Uterus (tissue), 4 donors: ENCODE measurements at places on chromosomes 5 and 9. TPM values are rescaled to one million over a fixed set of nuclear protein-coding genes. Genes with fewer than 3 reads are reported as not detected.

DNA sequence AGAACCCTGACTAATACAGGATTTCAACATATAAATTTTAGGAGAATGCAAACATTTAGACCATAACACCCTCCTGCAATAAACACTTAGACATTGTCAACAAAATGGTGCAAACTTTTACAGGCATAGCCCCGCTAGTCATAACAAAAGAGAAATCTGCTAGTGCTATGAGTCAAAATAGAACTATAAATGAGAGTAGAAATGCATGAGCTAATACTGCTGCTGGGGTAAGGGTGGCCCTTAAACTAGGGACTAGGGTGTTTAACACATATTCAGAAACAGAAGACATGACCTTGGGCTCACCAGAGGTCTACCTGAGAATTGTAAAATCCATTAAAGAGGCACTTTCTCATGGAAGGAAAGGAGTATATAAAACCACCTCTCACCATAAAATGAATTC is 131.6 kb downstream of the TLR4 start:
- H3K4me3 ChIP-seq = no peak overlapping the region
- H3K27ac ChIP-seq = no peak overlapping the region
- H3K36me3 ChIP-seq = no peaks in the 10 kb centered on the region
- H3K27me3 ChIP-seq = no peaks in the 10 kb centered on the region
- H3K4me1 ChIP-seq = no peaks in the 10 kb centered on the region

DNA sequence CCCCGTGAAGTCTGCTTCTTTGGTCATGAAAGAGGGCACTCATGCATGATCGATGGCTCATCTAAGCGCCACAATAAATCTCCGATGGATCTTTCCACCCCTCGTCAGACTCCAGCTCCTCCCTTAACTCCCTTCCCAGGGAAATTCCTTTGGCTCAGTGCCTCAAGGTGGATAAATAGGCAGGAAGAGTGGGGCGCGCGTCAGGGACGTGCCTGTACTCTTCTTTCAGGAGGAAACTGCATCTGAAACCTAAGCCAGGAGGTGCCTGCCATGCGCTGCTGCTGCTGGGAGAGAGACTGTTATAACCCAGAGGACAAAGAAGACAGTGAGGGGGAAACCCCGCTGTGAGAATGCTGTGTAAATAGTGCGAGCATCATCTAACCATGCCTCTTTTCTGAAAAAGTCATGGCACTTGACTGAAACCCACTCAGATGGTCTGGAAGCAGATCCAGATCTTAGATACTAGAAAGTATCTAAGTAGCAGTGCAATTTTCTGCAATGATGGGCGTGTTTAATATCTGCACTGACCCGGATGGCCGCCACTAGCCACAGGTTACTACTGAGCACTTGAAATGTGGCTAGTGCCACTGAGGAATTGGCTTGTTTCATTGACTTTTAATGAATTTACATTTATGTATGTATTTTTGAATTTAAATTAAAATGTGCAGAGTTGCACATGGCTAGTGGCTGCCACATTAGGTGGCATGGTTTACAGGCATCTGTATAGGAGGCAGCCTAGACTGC is 120.3 kb upstream of the BASP1 start:
- no peaks in the 10 kb centered on the region for H3K27me3 ChIP-seq
- H3K4me1 ChIP-seq = no peaks in the 10 kb centered on the region
- DNase-seq = no peak
- H3K36me3 ChIP-seq = no peaks in the 10 kb centered on the region
- no peak overlapping the region for H3K4me3 ChIP-seq

DNA sequence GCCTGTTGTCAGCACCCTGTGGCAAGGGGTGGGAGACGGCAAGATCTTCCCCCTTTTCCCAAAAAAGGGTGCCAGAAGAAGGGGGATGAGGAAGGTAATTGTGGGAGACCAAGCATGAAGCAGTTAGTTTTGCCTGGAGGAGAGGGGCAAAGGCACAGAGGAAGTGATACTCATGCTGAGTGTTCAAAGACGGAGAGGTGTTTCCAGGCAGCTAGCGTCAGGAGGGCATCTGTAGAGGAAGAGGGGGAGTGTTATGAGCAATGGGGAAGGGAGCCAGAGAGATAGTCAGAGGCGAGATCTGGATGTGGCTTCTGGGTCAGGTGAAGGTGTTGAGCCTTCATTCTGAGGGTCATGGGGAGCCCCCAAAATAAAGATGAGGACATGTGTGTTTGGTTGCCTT is 26.9 kb upstream of the ADAM19 start:
- no peak for DNase-seq
- H3K4me3 ChIP-seq = no peak overlapping the region
- H3K27me3 ChIP-seq = no peaks in the 10 kb centered on the region
- H3K27ac ChIP-seq = no peak overlapping the region
- H3K4me1 ChIP-seq = no peaks in the 10 kb centered on the region

DNA sequence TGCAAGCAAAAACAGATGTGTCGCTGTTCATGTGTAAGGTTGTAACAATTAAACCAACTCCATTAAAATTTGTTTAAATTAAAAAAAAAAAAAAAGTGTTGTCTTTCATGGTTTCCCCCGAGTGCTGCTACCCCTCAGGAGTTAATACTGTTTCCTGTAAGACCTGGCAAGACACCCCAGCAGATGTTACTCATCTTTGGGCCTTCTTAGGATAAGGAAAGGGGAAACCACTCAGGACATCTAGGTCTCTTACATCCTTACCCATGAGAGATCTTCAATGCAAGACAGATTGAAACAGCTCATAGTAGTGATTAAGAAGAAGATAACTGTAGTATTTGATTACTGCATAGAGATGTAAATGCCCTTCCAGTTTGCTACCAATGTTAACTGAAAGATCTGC is 33.5 kb upstream of the F2R start:
- H3K27me3 ChIP-seq = no peaks in the 10 kb centered on the region
- no peak overlapping the region for H3K27ac ChIP-seq
- no peaks in the 10 kb centered on the region for H3K4me1 ChIP-seq
- DNase-seq = no peak
- H3K4me3 ChIP-seq = no peak overlapping the region

DNA sequence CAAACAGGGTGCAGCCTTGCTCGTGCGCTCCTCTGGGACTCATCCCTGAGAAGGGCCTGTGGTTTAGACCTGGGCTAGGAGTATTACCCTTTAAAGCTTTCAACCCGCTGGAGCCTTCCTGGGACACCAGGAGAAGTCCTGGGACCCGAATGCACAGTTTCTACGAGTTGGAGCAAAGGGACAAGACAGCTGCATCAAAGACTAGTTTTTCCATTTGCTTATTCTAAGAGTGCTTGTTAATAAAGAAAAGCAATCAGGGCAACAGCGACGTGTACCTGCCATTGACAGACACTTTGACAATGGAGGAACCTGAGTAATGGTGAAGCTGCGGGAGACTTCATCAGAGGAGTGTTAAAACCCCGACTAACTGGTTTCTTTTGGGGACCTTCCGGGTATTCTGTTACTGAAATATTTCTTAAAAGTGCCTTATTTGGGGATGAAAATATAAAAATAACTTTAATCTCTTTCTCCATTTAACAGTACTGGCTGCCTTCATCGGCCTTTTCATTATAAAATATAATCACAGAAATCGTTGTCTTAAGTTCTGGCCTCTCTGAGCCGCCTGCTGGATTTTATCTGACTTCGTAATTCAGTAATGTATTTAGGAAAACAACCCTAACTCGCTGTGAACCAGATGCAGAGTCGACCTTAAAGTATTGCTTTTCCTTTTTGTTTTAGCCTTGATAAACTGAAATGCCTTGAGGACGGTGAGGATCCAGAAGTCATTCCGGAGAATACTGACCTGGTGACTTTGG is 732 bp downstream of the SNAPC3 start:
- DNase-seq = no peak
- no peaks in the 10 kb centered on the region for H3K4me1 ChIP-seq
- H3K27me3 ChIP-seq = no peaks in the 10 kb centered on the region

GRCh38 chr5:54867310-54867944 is 118.0 kb downstream of the ESM1 start:
- no peaks in the 10 kb centered on the region for H3K36me3 ChIP-seq
- H3K4me1 ChIP-seq = no peaks in the 10 kb centered on the region
- no peaks in the 10 kb centered on the region for H3K27me3 ChIP-seq
- DNase-seq = no peak
- H3K4me3 ChIP-seq = no peak overlapping the region

GRCh38 chr5:129972465-129973141 is 68.3 kb downstream of the CHSY3 start:
- H3K27me3 ChIP-seq = no peaks in the 10 kb centered on the region
- H3K36me3 ChIP-seq = no peaks in the 10 kb centered on the region
- no peaks in the 10 kb centered on the region for H3K4me1 ChIP-seq

GRCh38 chr5:60338846-60339245 is 361.1 kb downstream of the DEPDC1B start:
- H3K27ac ChIP-seq = no peak overlapping the region
- H3K4me3 ChIP-seq = no peak overlapping the region
- H3K36me3 ChIP-seq = no peaks in the 10 kb centered on the region
- H3K4me1 ChIP-seq = no peaks in the 10 kb centered on the region

DNA sequence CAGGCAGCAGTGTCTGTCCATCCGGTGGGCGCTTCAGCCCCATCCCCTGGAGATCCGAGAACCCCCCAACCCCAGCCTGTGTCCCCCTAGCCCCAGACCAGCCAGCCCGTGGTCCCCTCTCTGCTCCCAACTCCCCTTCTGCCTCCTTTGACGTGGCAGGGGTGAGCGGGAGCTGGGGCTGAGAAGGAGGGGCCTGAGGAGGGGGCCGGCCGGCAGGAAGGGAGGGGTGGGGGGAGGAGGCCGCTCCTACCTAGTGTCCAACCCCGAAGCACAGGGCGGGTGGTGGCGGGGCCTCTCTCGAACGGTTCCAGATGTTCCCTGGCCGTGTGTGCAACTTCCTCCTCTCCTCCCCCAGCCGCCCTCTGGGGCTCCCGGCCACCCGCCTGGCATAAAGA is 31.0 kb downstream of the GOLGA2 start:
- DNase-seq = peak; percentile 86
- H3K4me1 ChIP-seq = no peaks in the 10 kb centered on the region
- peak overlapping the region; percentile 85 for H3K27ac ChIP-seq
- peak overlapping the region; percentile 30 for H3K4me3 ChIP-seq
- no peaks in the 10 kb centered on the region for H3K27me3 ChIP-seq

- H3K27ac ChIP-seq = no peak overlapping the region
- no peaks in the 10 kb centered on the region for H3K36me3 ChIP-seq
These were observed 8.0 kb downstream of the DMXL1 start for GRCh38 chr5:119078861-119079260.

Gene RNF20
- total RNA-seq = 43.8 TPM
